ENCODE measurements at places on chromosomes 2 and 18.

GRCh38 chr2:165293440-165294420 is 54.5 kb downstream of the SCN2A start:
- peak; percentile 28 for DNase-seq

DNA sequence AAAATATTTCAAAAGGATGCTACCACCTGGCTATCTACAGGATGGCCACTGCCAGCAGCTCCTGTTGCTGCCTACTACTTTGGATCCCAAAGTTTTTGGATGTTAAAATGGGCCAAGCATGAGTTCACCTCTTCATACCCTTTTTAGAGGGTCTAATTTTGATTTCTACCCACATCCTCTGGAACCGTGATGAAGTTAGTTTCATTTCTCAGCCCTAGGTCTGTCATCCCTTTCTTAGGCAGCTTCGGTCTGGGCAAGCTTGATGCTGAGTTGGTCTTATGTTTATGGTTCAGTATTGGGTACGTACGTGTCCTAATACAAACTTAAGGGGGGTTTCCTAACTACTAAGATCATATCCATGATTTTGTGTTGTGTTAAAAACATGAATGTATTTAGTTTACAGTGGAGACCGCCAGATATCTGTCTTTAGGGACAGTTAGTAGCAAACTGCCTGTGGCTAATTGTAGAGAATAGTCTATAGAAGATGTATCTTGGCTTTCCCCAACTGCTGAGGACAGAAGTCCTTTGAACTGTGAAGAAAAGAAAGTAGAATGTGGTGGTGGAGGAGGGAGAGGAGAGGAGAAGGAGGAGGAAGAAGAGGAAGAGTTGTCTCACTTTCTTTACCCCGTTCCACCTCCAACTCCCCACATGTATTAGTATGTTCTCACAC is 184.9 kb downstream of the UBE2E3 start:
- DNase-seq: no peak

DNA sequence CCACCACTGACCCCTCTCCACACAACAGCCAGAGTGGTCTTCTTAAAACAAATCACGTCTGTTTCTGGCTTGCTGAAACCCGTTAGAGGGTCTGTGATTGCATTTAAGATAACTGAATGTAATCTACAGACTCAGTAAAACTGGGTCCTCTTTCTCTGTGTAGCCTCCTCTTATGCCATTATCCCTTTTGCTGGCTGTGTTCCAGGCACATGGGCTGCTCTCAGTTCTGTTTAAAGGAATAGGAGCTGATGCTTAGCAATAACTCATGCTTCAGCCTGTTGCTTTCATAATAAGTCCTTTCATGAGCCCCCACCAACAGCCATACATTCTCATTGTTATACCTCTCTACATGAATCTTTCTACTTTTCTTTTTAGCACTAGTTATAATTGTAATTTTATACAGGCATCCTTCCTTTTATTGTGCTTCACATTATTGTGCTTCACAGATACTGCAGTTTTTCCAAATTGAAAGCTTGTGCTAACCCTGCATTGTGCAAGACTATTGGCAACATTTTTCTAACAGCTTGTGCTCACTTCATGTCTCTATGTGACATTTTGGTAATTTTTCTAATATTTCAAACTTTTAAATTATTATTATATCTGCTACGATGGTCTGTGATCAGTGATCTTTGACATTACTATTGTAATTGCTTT is 782.6 kb downstream of the MBD2 start:
- DNase-seq: no peak

- no peak for DNase-seq
These were observed 137.0 kb downstream of the AGAP1 start for GRCh38 chr2:235630718-235631296.

GRCh38 chr2:187575751-187576067 is 21.5 kb upstream of the TFPI start:
- DNase-seq: no peak

DNA sequence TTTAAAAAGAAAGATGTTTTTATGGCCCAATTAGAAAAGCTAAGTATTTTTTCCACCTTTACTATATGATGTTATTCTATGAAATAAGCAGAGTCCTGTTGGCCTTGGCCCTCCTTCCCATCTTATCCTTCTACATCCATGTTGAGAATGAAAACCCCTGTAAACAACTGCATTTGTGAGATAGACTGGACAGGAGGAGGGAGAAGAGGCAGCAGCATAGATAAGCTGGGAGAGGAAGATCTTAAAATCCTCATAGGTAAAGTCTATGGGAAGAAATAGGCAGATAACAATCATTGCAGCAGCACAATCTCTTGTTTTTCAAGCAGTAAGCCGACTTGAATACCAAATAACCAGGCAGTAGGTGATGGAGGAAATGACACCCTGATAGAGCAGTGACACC is 207.6 kb upstream of the PARD3B start:
- no peak for DNase-seq

- DNase-seq: no peak
These were observed 517.8 kb upstream of the DSEL start for GRCh38 chr18:68034296-68034695.

- no peak for DNase-seq
These were observed 86.0 kb downstream of the WDSUB1 start for GRCh38 chr2:159200498-159200897.

- DNase-seq: peak; percentile 25
These were observed 62.2 kb downstream of the ADNP2 start for GRCh38 chr18:80171054-80171872.

DNA sequence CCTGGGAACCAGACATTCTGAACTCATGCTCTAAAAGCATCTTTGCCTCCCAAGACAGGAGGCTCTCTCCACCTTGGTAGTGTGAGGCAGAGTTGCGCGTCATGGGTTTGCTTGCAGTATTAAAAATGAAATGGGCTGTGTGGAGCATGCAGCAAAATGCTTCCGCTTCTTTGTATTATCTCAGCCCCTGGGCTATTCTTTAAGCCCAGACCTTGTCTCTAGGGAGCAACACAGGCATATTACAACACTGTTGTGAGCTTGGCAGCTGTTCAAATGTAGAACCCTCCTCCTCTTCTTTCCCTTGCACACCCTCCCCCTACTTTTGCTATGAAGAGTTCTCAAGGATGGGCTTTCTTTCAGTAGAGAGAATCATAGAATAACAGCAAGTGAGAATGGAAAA is 185.1 kb upstream of the LHCGR start:
- DNase-seq: no peak

- no peak for DNase-seq
These were observed 1012.6 kb downstream of the BCL11A start for GRCh38 chr2:59540864-59541263.

- no peak for DNase-seq
These were observed 121.5 kb upstream of the LTBP1 start for GRCh38 chr2:32825291-32825712.

DNA sequence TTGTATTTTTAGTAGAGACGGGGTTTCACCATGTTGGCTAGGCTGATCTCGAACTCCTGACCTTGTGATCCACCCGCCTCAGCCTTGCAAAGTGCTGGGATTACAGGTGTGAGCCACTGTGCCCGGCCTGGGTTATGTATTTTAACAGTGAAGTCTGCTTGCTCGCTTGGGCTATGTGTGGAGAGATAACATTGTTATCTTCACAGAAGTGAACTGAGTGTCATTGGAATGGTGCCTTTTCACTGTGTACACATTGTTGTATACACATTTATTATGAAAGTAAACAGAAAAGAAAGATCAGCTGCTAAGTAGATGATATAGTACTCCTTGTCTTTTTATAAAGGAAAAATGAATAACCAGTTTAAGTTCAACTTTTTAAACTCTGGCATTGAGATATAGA is 30.4 kb downstream of the RNF138 start:
- DNase-seq: no peak

DNA sequence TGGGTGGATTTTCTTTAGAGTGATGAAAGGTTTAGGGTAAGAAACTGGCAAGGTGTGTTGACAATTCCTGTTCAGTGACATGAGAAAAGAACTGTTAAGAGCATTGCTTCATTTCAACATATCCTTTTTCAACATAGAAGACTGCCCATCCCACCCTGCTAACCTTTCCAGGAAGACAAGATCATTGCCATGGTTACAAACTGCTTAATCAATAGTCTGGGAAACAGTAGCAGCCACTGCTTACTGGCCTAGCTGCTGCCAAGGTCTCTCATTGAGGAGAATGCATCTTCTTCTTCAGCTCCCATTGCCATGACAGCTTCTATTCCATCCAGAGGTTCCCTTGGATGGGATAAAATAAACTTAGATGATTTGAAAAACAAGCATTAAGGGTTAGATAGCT is 212.1 kb downstream of the LRRTM1 start:
- no peak for DNase-seq

GRCh38 chr18:70233974-70234373 is 28.5 kb upstream of the RTTN start:
- DNase-seq: no peak

GRCh38 chr2:5845798-5846330 is 153.7 kb downstream of the SOX11 start:
- DNase-seq: no peak

DNA sequence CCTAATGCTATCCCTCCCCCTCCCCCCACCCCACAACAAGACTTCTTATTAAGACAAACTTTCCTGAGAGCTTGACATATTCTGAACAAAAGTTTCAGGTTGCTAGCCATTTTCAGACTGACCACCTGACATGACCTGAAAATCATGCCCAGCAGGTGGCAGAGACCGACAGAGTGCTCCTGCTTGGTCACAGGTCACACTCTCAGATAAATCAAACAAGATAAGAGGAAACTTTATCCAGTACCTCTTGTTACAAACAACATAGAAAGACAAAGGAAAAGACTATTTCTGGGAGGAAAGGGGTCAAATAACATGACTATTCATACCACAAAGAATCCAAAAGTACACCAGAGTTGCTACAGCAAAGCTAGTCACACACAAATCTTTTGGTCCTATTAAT is 107.4 kb downstream of the TMEM200C start:
- no peak for DNase-seq

DNA sequence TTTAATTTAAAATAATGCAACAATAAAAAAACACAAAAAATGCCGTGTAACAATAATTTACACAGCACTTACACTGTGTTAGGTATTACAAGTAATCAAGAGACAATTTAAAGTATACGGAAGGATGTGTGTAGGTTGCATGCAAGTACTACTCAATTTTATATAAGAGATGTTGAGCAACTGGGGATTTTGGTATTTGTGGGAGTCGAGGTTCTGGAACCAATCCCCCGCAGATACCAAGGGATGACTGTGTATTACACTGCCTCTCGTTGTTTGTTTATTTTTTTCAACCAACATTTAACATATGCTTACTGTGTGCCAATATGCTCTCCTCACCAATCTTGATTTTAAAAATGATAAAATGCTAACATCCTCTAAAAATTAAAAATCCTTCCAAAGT is 24.8 kb downstream of the MAP3K2 start:
- DNase-seq: no peak

GRCh38 chr2:165112133-165112573 is 91.7 kb downstream of the SCN3A start:
- no peak for DNase-seq

DNA sequence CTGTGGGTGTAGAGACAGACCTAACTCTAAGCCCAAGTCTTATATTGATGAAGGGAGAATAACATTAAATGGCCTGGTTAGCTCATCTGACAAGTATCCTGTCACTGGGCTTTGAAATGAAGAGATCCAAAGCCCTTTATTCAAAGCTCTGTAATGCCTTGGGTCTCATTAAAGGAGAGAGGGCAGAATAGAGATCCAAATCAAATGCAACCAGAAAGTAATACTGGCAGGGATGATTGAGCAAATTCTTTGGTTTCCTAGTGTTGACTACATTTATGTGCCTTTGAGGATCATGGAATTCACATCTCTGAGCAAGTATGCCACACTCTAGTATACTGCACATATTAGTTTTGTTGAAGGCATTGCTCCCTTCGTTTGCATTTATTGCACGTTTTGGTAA is 147.9 kb upstream of the CAVIN2 start:
- no peak for DNase-seq

DNA sequence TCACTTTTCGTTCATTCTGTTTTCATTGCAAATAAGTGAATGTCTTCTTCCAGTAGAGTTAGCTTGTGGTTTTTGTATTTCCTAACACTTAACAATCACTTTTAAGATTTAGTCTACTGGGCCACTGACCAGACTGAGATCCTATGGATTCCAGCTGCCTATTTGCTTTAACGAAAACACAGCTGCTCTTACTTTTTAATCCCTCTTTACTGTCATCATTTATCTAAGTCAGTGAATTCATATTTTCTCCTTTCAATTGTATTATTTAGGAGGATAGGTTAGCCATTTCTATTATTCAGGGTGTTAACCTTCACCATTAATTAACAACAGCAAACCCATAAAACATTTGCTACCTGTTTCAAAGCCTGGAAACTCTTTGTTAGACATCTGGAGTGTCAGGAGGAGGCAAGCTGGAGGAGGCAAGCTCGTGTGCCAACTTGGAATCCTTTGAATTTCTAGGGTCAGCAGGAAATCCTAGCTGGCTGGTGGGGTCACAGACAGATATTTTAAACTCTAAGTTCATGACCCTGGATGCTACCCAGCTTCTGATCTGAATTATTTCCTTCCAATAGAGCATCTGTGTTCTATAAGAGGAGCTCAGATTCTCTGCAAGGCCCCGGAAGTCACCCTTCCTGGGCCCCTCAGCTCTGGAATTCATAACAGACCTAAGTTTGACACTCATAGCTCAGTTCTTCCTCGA is 385.3 kb downstream of the RBM43 start:
- no peak for DNase-seq

GRCh38 chr2:119536211-119536610 is 8.0 kb upstream of the CFAP221 start:
- DNase-seq: no peak

- DNase-seq: peak; percentile 7
These were observed at the start of gene AGAP1 for GRCh38 chr2:235493775-235494715. AGAP1 (plus strand) TSS chr2:235494043.

DNA sequence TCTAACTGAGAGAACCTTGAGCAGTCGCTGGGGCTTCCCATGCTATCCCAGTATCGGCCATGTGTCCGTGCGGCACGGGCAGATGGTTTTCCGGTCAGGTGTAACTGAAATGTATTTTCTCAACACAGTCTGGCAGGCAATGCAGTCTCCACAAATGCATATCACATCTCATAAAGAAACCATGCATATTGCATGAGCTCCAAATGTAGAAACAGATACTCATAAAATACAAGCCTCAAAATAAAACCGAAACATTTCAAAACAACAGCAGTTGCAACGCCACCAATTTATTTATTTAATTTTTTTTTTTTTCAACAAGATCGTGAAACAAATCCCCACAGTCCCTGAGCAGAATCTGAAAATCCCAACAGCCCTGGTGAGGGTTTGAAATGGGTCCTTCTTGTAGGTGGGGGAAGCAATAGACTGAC is 299.4 kb downstream of the LPIN1 start:
- no peak for DNase-seq

- DNase-seq: no peak
These were observed 318.9 kb upstream of the ACVR2A start for GRCh38 chr2:147525819-147526489.

GRCh38 chr2:47088371-47089082 is 66.6 kb downstream of the STPG4 start:
- no peak for DNase-seq

- no peak for DNase-seq
These were observed 84.6 kb downstream of the PLCL1 start for GRCh38 chr2:197889041-197889440.

DNA sequence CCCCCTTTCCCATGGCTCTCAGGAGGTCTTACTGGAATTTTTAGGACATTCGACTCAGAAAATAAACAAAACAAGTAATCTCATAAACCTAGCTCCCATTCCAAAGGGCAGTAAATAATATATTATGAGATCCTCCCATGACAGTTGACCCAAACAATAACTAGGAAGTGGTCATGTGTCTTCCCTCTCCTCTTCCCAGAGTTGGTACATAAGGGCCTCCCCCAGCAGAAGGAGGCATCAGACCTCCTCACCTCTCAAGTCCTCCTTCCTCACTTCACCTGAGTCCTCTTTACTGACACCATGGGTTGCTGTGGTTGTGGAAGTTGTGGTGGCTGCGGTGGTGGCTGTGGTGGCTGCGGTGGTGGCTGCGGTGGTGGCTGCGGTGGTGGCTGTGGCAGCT is at the start of gene SCYGR7:
TSS of gene SCYGR7 (plus strand) at position 301 of the 400 bp plus-strand sequence. CDS start at position 301, 0 bp downstream.
- no peak for DNase-seq

Measured in hematopoietic multipotent progenitor cell treated with erythropoietin and hydrocortisone succinate and interleukin-3 and kit ligand, for 17 days (in vitro differentiated cells).